ENCODE measurements at places on chromosomes 3 and 15. TPM values are rescaled to one million over a fixed set of nuclear protein-coding genes. Genes with fewer than 3 reads are reported as not detected.

CHL1 gene
- total RNA-seq = 19.0 TPM

NLGN1 gene
- 10.5 TPM for total RNA-seq

GOLGA8H gene
- total RNA-seq = not detected

THRB gene
- total RNA-seq = 23.1 TPM

ITIH1 gene
- total RNA-seq = not detected

GPR176 gene
- total RNA-seq = 1.5 TPM

KIF23 gene
- 0.45 TPM for total RNA-seq

INSYN1 gene
- 168 TPM for total RNA-seq

Measured in left ventricle myocardium superior (tissue), 1 donor.